Activated CD8-positive, alpha-beta T cell treated with anti-CD3 and anti-CD28 coated beads, Interleukin-2, amount 10 ng/mL, durations not matched to agents 7 days and 5 days (primary cell): ENCODE measurements at places on chromosomes 11 and 22. TPM values are rescaled to one million over a fixed set of nuclear protein-coding genes. Genes with fewer than 3 reads are reported as not detected.

Gene ABCG4
- not detected for total RNA-seq

DNA sequence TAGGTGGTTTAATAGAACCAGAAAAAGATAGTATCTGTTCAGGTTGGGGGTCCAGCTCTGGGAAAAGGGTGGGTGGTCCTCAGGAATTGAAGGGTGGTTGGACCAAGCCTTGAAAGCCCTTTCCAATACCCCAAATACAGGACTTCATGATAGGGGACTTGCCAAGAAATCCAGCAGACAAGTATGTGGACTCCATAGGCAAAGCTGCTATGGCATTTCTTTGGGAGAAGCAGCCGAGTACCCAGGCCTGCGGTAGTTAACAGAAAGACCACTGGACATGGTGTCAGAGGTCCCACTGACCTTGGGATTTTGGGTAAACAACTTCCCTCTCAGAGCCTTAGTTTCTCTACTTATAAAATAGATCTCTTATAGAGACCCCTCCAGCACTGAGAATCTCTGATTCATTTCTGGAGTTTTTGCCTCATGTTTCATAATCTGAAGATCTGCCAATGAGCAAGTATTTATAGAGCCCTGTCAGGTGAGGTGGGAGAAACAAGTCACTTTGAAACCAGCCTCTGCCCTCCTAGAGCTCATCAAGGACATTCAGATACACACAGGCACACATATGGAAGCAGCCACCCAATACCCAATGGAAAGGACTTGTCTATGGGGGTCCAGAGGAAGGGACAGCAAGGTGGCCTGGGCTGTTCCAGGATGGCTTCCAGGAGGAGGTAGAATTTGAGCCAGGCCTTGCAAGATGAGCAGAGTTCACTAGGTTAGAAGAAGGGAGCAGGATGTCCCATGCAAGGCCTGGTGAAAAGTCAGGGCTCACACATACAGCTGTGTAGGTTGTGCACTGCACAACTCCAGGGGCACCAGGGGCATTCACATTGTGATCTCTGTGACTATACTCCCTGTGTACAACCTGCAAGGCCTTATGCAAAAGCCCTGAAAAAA is 31.0 kb upstream of the ACCSL start:
- no peak overlapping the region for H3K4me3 ChIP-seq
- H3K36me3 ChIP-seq = no peaks in the 10 kb centered on the region
- no peak overlapping the region for H3K27ac ChIP-seq
- H3K27me3 ChIP-seq = peaks cover 22% of the 10 kb centered on the region
- no peaks in the 10 kb centered on the region for H3K4me1 ChIP-seq
- DNase-seq = no peak

DNA sequence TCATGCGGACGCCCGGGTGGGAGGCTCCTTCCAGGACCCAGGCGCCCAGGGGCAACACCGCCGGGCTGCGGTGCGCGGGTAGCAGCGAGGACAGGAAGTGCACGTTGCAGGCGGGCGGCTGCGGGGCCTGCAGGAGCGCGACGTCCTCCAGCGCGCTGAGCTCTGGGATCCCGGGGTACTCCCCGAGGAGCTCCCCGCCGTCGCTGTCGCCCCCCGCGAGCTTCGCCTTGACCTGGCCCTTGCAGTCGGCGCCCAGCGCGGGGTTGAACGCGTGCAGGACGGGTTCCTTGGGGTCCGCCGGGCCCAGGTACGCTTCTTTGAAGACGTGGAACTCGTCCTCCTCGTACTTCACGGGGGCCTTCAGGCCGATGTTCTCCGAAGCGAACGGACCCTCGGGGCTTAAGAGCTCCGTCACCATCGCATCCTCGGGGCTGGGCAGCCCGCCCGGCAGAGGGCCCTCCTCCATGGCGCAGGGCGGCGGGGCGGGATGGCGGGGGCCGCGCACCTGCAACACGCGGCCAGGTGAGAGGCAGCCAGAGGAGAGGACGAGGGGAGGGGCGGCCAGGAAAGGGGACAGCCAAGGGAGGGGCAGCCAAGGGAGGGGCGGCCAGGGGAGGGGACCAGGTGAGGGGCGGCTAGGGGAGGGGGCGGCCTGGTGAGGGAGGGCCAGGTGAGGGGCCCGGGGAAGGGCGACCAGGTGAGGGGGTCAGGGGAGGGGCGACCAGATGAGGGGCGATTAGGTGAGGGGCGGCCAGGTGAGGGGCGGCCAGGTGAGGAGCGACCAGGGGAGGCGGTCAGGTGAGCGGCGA is 921 bp downstream of the TESMIN start:
- H3K36me3 ChIP-seq = peaks cover 14% of the 10 kb centered on the region
- DNase-seq = peak; percentile 23
- H3K4me3 ChIP-seq = peak overlapping the region; percentile 53
- H3K27ac ChIP-seq = peak overlapping the region; percentile 10
- peaks cover 3% of the 10 kb centered on the region for H3K27me3 ChIP-seq
- peaks cover 8% of the 10 kb centered on the region for H3K4me1 ChIP-seq

DNA sequence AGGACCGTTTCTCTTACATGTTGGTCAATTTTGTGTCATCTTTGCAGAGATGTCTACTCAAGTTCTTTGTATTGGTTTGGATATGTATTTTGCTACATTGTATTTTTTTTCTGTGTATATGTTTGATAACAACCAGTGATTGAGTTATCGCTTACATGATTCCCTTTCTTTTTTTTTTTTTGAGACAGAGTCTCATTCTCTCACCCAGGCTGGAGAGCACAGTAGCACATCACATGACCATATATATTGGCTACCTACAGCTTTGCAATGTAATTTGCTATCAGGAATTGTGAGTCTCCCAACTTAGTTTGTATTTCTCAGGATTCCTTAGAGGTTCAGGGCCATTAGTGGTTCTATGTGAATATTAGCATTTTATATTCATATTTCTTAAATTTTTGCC is 59.5 kb downstream of the LRRC74B start:
- DNase-seq = no peak
- peaks cover 12% of the 10 kb centered on the region for H3K4me1 ChIP-seq

- peaks cover 12% of the 10 kb centered on the region for H3K36me3 ChIP-seq
- peak overlapping the region; percentile 83 for H3K27ac ChIP-seq
- DNase-seq = no peak
- H3K27me3 ChIP-seq = no peaks in the 10 kb centered on the region
Observed at GRCh38 chr11:34439610-34440198, 970 bp downstream of the CAT start.

Gene LYVE1
- not detected for total RNA-seq

DNA sequence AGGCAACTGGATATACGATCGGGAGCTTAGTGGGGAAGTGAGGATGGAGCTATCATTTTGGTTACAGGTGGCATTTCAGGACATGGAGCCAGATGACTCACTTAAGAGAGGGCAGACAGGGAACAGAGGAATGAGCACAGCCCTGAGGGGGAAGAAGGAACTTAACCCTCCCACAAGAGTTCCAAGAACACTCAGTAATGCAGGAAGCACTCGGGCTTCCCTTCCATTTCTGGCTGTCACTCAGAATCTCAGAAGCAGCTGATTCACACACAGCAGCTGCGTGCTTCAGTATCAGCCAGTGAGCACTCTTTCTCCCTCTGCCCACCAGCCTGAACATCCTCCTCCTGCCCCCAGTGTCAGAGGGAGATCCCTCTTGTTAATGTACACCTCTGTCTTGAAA is 34.8 kb downstream of the EFCAB6 start:
- H3K27me3 ChIP-seq = no peaks in the 10 kb centered on the region
- H3K4me1 ChIP-seq = no peaks in the 10 kb centered on the region
- no peak overlapping the region for H3K27ac ChIP-seq
- H3K4me3 ChIP-seq = no peak overlapping the region
- no peak for DNase-seq
- H3K36me3 ChIP-seq = no peaks in the 10 kb centered on the region

DNA sequence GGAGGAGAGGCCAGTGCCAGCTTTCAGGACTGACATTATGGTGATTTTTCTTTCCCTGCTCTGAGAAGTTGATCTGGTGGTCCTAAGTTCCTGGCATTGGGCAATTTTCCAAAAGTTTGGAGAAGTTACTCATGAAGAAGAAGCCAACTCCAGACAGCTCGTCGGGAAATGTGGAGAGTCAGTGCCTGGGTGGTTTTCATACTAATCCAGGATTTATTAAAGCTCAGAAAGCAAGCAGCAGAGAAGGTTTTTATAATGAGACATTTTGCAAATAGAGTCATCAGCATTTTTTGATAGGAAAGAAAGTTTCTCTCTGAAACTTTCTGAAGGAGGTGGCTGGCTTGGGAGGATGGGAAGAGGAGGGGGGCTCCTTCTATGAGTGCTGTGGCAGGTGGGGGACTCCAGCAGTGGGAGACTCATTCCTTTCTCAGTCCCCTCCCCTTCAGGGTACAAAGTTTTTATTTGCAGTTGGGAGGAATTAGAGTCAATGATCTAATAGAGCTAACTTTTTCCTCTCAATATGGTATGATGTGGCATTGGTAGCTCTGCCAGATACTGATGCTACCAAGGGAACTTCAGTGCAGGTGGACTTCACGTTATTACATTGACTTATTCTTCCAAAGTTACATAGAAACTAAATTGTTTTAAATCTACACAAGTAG is 55.4 kb downstream of the LIF start:
- peaks cover 97% of the 10 kb centered on the region for H3K4me1 ChIP-seq
- H3K4me3 ChIP-seq = peak overlapping the region; percentile 54
- no peak for DNase-seq
- peaks cover 51% of the 10 kb centered on the region for H3K36me3 ChIP-seq
- no peaks in the 10 kb centered on the region for H3K27me3 ChIP-seq

- H3K27ac ChIP-seq = peak overlapping the region; percentile 73
- no peak overlapping the region for H3K4me3 ChIP-seq
- H3K4me1 ChIP-seq = peaks cover 76% of the 10 kb centered on the region
- H3K36me3 ChIP-seq = peaks cover 54% of the 10 kb centered on the region
Observed at GRCh38 chr11:85756401-85757200, 54.3 kb downstream of the SYTL2 start.

- no peak overlapping the region for H3K4me3 ChIP-seq
- H3K27me3 ChIP-seq = no peaks in the 10 kb centered on the region
Observed at GRCh38 chr11:75780888-75781287, 12.3 kb downstream of the DGAT2 start.

Gene PRRG4
- total RNA-seq = 0.26 TPM

DNA sequence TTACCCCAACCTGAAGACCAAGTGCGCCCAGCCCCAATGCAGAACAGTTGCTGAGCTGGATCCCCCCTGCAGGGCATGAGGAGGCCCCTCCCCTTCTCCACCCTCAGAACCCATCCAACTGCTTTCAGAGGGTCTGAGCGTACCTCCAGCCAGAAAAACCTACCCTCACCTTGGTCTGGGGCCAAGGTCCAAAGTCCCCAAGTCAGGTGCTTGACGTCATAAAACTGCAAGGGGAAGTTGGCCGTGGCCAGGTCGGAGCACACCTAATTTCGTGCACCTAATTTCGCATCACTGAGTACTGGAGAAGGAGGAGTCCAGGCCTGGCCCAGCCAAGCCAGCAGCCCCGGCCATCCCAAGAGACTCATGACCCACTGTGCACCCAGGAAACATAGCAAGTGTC is 289.8 kb downstream of the CTTN start:
- no peak for DNase-seq
- no peaks in the 10 kb centered on the region for H3K4me1 ChIP-seq
- no peaks in the 10 kb centered on the region for H3K36me3 ChIP-seq
- H3K4me3 ChIP-seq = no peak overlapping the region

DNA sequence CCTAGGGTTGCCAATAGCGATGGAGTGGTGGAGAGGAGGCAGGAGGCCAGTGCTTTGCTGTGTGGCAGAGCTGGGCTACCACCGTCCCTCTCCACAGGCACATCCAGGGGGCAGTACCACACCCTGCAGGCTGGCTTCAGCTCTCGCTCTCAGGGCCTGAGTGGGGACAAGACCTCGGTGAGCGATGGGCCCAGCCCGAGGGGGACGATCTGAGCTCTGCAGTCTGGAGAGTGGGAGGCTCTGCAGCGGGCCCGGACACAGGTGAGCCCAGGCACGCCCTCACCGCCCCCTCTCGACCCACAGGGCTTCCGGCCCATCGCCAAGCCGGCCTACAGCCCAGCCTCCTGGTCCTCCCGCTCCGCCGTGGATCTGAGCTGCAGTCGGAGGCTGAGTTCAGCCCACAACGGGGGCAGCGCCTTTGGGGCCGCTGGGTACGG is 2.5 kb downstream of the PKP3 start:
- H3K27ac ChIP-seq = no peak overlapping the region
- peaks cover 3% of the 10 kb centered on the region for H3K36me3 ChIP-seq
- H3K4me3 ChIP-seq = no peak overlapping the region
- peaks cover 6% of the 10 kb centered on the region for H3K27me3 ChIP-seq

GRCh38 chr11:118021146-118021545 is 35.0 kb downstream of the IL10RA start:
- DNase-seq = no peak
- no peak overlapping the region for H3K27ac ChIP-seq
- no peak overlapping the region for H3K4me3 ChIP-seq
- H3K27me3 ChIP-seq = no peaks in the 10 kb centered on the region
- peaks cover 48% of the 10 kb centered on the region for H3K36me3 ChIP-seq

- H3K27ac ChIP-seq = no peak overlapping the region
- H3K4me3 ChIP-seq = no peak overlapping the region
- H3K36me3 ChIP-seq = peaks cover 13% of the 10 kb centered on the region
- DNase-seq = no peak
- H3K27me3 ChIP-seq = no peaks in the 10 kb centered on the region
Observed at GRCh38 chr22:31215018-31215535, 3.0 kb downstream of the LIMK2 start.

DNA sequence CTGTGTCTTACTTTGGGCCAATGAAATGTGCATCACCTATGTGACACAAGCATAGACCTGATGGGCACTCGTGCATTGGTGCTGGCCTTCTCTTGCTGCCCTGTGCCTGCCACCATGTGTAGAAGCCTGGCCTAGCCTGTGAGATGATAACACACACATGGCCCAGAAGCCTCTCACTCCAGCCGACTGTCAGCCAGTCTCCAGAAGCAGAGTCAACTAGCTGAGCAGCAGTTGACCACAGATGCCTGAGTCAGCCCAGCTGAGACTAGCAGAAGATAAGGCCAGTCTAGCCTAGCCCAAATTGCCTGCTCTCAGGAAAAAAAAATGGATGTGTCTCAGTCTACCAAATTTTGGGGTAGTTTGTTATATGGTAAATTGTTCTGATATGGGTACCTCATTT is 46.2 kb downstream of the CSNK2A3 start:
- H3K36me3 ChIP-seq = no peaks in the 10 kb centered on the region
- H3K27ac ChIP-seq = no peak overlapping the region
- H3K27me3 ChIP-seq = no peaks in the 10 kb centered on the region

DNA sequence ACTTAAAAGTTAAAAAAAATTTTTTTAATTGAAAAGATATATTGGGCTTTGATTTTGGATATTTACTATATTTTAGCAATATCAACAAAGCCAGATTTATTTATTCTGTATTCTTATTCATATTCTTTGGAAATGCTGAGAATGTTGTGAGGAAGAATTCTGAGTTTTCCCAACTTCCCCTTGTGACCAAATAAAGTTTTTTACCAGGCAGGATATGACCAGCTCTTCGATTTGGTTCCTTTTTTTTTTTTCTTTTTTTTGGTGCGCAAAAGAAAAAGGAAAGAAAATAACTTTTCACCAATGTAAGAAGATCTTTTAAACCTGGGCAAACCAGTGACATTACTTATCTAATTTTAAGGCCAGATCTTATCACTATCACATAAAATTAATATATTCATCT is 12.9 kb downstream of the TCP11L1 start:
- no peak overlapping the region for H3K27ac ChIP-seq
- no peak overlapping the region for H3K4me3 ChIP-seq
- no peaks in the 10 kb centered on the region for H3K4me1 ChIP-seq
- peaks cover 28% of the 10 kb centered on the region for H3K36me3 ChIP-seq
- no peak for DNase-seq
